ENCODE measurements at places on chromosomes 12 and 14.

- no peak for DNase-seq
These were observed 222.8 kb downstream of the RMST start for GRCh38 chr12:97685360-97685759.

- DNase-seq: no peak
These were observed 155.3 kb upstream of the CCDC196 start for GRCh38 chr14:66330916-66331315.

DNA sequence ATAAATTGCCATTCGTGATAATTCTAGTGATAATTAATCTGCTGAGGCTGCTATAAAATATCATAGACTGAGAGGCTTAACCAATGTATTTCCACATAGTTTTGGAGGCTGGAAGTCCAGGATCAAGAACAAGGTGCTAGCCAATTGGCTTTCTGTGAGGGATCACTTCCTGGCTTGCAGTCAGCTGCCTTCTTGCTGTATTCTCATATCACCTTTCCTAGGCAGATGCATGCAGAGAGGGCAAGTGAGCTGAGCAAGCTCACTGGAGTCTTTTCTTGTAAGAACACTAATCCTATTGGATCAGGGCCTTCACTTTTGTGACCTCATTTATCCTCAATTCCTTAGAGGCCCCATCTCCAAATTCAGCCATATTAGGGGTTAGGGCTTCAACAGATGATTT, 640.7 kb downstream of the DIO2 start:
- DNase-seq: no peak

- no peak for DNase-seq
These were observed 9.9 kb upstream of the CCT2 start for GRCh38 chr12:69575346-69575745.

GRCh38 chr14:71247106-71247505, 339.8 kb downstream of the PCNX1 start:
- no peak for DNase-seq

DNA sequence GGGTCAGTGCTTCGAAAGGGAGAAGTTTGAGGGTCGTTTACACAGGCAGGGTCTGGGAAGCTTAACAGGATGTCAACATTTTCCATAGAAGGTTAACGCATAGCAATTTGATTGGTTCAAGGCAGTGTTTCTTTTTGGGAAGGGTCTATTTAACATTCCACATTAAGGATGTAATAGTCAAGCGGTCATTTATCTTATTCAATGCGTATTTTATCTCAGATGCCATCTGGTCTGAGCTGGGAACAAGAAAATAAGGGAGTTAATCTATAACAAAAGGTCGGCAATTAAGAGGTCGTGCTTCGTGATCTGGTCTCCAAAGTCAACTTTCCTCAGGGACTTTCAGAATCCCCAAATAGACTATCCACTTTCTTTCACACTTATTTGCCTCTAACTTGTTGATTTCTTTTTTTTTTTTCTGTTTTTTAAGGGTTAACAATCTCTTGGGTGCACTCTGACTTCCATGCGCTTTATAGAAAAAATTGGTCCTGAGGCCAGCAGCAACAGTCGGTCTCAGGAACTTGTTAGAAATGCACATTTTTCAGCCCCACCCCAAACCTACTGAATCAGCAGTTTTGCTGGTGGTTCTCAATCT, 550 bp upstream of the RESF1 start:
- no peak for DNase-seq

DNA sequence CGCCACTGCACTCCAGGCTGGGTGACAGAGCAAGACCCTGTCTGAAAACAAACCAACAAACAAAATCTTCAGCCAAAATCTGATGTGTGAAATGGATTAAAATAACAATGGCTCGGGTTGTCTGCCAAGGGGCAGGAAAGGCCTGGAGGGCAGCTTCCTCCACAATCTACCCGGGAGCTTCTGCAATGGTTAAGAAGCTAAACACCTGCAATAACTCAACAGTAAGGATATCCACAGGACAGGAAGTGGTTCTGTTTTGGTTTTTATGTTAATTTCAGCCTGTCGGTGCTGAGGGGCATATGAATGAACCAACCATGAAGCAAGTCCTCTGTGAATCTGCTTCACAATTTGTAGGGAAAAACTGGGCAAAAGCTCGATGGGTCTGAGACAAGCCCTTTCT, 34.4 kb downstream of the RAD52 start:
- no peak for DNase-seq

- no peak for DNase-seq
These were observed 37.2 kb downstream of the PRKAB1 start for GRCh38 chr12:119705182-119705581.

DNA sequence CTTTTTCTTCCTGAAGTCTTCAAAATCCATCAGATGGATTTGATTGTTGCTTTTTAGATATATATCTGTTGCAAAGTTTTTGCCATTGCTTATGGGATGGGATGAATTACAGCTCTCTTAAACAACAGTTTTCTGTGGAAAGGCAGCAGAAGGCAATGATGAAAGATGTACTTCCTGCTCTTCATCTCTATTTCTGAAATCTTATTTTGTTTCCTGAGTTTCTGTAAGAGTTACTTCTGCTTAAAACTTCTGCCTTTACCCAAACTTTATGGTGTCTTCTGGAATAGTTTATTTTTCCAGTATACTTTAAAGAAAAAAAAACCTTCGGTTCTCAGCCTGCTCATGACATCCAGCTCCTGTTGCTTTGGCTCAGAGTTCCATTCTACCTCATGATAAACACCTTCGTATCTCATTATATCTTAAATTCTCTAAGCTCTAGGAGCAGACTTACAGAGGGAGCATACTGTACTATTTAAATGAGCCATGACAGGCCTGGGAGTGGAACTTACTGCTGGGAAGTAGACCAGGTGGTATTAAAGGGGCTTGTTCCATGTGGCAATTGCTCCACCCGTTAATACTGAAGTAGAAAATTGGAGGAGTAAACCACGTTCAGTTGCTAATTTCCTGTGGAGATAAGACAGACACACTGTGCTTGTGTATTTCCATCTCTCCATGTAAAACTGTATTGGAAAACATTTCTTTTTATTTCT, 288.4 kb downstream of the FBXL14 start:
- DNase-seq: no peak

- no peak for DNase-seq
These were observed 735 bp downstream of the ASPG start for GRCh38 chr14:104086210-104086660.

- no peak for DNase-seq
These were observed 327.6 kb downstream of the SOX5 start for GRCh38 chr12:23621900-23622299.

- DNase-seq: no peak
These were observed 181.2 kb downstream of the PRKCH start for GRCh38 chr14:61502459-61503093.

DNA sequence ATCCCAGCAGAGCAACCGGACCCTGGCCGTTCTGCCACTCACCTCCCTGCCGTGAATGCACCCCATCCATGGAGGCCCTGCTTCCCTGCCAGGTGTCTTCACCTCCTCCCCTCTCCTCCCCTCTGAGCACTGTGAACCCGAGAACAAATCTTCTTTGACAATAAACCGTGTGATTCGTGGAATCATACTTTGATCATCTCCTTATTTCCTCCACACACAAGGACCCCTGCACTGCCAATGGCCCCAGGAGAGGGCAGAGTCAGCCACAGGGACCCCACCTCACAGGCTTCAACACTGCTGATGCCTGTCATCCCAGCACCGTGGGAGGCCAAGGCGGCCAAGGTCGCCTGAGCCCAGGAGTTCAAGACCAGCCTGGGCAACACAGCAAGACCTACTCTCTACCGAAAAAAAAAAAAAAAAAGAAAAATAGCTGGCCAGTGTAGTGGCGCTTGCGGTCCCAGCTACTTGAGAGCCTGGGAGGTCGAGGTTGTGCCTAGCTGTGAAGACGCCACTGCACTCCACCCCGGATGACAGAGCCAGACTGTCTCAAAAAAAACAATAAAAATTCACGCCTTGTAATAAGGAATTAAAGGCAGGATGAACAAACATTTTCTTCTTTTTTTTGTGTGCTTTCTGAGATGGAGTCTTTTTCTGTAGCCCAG, 1.1 kb downstream of the XRCC3 start:
- no peak for DNase-seq

GRCh38 chr14:102811254-102811963, 34.2 kb downstream of the TRAF3 start:
- no peak for DNase-seq

- DNase-seq: no peak
These were observed 365.9 kb upstream of the NOVA1 start for GRCh38 chr14:26963711-26964110.

GRCh38 chr14:92482621-92483319, 30.8 kb upstream of the RIN3 start:
- no peak for DNase-seq

- DNase-seq: no peak
These were observed 761 bp upstream of the NDRG2 start for GRCh38 chr14:21025371-21026273.

- DNase-seq: no peak
These were observed 67.2 kb upstream of the SYT1 start for GRCh38 chr12:78797196-78797931.

DNA sequence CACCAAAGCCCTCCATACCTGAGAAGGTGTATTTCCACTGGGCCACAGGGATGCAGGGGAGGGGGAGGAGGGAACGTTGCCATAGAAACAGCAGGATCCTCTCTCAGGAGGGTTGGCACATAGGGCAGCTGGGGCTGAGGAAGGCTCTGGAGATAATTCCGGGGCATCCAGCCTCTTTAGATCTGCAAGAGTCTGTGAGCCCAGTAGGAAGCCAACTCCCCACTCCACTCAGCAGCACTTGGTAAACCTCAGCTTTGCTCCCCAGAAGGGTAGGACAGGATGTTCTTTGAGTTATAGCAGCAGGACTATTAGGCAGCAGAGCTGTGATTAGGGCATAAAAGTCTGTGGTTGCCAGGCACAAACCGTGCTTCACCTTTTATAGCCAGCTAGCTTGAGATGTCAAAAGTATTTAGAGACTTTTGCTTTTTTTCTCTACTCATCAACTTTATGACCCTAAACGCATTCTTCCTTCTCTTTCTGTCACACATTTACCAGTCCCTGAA, 7.8 kb upstream of the PLEKHG3 start:
- no peak for DNase-seq

- no peak for DNase-seq
These were observed 15.0 kb upstream of the FBXO33 start for GRCh38 chr14:39447175-39447661.

GRCh38 chr12:14621826-14622225, 54.1 kb upstream of the PLBD1 start:
- no peak for DNase-seq

- DNase-seq: no peak
These were observed 52.8 kb upstream of the CNOT2 start for GRCh38 chr12:70190262-70191010.

GRCh38 chr12:2233034-2233433, 180.2 kb downstream of the CACNA1C start:
- DNase-seq: no peak

GRCh38 chr14:71492346-71492745, 439.9 kb upstream of the RGS6 start:
- DNase-seq: no peak

GRCh38 chr14:40758076-40758475, 848.6 kb upstream of the LRFN5 start:
- DNase-seq: no peak

DNA sequence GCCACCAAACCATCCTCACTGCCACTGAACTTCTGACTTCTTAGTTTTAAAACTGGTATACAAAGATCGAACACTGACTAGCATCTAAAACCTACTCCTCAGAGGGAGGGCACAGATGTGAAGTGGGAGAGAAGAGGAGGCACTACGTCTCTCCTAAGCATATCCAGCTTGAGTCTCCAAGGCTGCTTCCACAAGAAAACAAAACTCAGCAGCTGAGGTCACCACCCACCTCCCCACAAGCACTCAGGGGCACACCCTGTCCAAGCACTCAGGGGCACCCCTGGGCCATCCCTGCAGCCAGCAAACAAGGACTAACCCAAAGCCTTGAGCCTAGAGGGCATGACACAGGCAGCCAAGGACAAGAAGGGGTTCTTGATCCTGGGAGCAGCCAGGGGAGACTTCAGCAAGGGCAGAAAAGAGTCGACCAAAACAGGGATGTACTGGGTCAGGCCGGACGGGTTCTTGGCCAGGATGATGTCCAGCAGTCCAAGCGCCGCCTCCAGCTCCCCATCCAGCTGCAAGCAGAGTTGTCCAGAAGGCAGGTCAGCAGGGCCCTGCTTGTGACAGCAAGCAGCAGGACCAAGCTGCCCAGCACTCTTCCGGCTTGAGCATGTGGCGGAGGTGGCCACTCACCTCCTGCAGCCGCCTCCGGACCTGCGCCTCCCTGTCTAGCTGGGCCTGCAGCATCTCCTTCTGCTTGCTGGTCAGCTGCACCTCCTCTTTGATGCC, 34.8 kb downstream of the GCN1 start:
- DNase-seq: no peak

- DNase-seq: no peak
These were observed 490.9 kb upstream of the TBX3 start for GRCh38 chr12:115174920-115175319.

DNA sequence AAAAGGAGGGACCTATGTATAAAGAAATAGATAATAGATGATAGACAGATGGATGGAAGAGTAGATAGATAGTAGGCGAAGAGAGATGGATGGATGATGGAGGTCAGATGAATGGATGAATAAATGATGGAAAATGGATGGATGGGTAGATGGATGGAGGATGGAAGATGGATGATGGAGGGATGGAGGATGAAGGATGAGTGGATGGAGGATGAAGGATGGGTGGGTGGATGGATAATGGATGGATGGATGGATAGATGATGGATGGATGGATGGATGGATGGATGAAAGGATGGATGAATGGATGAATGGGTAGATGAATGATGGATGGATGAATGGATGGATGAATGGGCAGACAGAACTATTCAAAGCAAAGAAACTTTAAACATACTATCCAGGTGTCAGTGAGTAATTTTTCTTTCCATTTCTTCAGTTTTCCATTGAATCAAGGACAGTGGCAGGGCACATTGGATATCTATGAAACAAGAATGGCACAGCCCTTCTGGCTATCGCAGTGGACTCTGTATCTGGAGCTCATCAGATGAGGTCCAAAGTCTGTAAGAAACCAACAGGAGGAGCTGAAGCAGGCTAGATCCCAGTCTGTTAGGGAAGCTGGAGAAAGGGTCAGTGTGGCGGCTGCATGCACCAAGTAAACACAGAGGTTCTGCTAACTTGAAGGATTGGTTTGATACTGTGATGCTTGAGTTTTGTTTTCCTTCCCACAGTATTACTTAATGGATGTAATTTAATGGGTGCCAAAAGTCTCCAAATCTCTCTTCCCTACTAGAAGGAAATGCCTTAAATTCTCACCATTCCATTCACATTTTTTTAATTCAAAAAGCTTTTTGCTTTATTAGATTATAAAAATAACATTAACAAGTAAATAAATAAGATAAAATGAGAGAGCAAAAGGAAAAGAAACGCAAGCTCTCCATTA, 18.1 kb upstream of the MED13L start:
- no peak for DNase-seq

DNA sequence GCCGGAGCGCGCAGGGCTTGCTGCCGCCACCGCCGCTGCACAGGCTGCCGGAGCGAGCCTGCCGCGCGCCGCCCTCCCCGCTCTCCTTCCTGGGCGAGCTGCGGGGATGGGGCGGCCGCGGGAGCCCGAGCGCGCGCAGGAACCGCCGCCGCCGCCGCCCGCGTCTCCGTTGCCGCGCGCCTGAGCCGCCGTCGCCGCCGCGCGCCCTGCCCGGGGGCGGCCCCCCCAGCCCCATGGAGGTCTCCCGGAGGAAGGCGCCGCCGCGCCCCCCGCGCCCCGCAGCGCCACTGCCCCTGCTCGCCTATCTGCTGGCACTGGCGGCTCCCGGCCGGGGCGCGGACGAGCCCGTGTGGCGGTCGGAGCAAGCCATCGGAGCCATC, 352 bp downstream of the PLXNC1 start:
- peak; percentile 13 for DNase-seq

All from T-helper 17 cell (primary cell).